ENCODE measurements at places on chromosomes 4 and X.

GRCh38 chr4:79147251-79147650 lies 178.6 kb downstream of the NAA11 start:
- no peak for DNase-seq

GRCh38 chrX:39823424-39823823 lies 274.3 kb downstream of the BCOR start:
- no peak for DNase-seq

GRCh38 chr4:140252742-140253555 lies 99.0 kb upstream of the MAML3 start:
- DNase-seq, result peak; percentile 91

- no peak for DNase-seq
Measured at GRCh38 chrX:5867778-5868177, 360.9 kb downstream of the NLGN4X start.

DNA sequence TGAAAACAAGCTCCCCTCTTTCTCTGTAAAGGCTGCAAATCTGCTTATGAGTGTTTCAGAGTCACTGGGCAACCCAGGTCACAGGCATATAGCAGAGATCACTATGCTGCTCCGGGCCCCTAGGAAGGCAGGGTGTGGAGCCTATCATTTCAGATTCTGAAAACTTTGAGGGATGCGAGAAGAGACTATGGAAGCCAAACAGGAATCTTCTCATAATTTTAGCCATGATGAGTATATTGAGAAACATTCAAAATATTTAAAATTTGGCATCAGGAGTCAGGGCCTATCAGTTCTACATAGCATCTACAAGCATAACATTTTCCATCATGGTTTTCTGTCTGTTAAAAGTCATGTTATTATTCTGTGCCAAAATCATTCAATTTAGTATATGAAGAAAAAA lies 61.7 kb upstream of the ATXN3L start:
- DNase-seq, result no peak

All from osteocyte (in vitro differentiated cells).